ENCODE measurements at places on chromosomes 12 and 14.

GRCh38 chr12:38399711-38400206 lies 83.2 kb downstream of the ALG10B start:
- DNase-seq: peak; percentile 39

- peak; percentile 11 for DNase-seq
These were observed 87.4 kb downstream of the ATF7IP start for GRCh38 chr12:14452865-14453264.

- DNase-seq: no peak
These were observed at the start of gene CACNA2D4 for GRCh38 chr12:1918081-1918883. CACNA2D4 (minus strand) TSS chr12:1918652; CDS start chr12:1918473, 179 bp downstream.

- no peak for DNase-seq
These were observed 40.5 kb downstream of the ALKBH1 start for GRCh38 chr14:77667331-77667730.

DNA sequence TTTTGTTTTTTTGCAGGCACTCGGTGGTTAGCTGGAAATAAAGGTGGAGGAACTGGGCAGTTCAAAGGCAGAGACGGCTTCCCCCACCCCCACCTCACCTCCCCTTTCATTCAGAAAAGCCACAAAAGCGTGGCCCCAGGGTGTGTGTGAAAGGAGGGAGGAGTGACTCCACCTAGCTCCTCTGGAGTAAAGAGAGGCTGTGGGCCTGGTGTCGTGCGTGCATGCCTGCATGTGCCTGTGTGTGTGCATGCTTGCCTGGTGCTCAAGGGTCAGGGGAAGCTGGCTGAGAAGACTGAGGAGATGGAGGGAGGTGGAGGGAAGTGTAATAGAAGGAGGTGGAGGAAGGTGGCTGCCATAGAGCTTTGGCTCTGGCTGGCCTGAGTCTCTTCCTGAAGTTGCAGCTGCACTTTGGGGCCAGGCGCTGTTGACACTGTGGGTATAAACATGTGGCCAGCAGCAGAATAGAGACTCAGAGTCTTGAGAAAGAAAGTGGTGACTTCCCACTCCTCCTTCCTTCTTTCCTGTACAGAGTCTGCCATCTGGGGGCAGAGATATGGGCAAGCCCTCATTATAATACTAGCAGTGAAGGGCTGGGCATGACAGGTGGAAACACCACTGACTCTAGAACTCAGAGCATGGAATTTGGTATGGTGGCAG lies 36.9 kb upstream of the SINHCAF start:
- DNase-seq: peak; percentile 80
